NCI-H2081 (cell line): ENCODE measurements at places on chromosomes 7 and 10.

GRCh38 chr10:54282012-54282411 lies 519.0 kb downstream of the PCDH15 start:
- no peak for DNase-seq

DNA sequence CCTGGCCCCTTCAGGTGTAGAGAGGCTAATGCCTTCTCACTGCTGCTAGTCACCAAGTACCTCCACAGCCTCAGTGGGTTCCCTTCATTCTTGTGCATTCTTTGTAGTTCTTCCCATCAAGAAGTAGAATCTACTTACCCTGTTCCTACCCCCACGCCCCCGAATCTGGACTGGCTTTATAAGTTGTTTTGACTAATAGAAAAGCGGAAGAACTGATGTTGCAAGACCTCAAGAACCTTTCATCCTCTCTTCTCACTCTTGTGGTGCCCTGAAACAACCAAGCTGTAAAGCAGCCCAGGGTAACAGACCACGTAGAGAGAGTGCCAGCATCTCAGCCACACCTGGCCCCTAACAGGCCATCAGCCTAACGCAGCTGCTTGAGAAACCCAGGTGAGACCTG lies 23.2 kb upstream of the LAMB1 start:
- DNase-seq = no peak

DNA sequence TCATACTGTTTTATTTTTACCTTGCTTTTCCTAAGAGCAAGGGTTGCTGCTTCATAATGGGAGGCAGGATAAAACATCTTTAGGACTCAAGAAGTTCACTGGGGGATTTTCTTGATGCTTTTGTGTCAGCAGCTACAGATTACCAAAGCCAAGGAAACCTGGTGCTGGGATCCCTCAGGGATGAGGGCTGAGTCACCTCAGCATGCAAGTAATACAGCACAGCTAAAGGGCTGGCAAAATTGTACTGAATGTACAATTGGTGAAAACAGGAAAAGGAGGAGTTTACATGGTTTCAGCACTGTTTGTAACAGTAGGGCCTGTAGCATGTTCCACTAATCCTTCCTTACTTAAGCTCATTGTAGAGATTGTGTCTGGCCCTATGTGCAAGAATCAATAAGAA lies 1056.8 kb downstream of the SORCS1 start:
- DNase-seq = no peak

GRCh38 chr7:27774717-27775328 lies 34.9 kb downstream of the TAX1BP1 start:
- DNase-seq = no peak

DNA sequence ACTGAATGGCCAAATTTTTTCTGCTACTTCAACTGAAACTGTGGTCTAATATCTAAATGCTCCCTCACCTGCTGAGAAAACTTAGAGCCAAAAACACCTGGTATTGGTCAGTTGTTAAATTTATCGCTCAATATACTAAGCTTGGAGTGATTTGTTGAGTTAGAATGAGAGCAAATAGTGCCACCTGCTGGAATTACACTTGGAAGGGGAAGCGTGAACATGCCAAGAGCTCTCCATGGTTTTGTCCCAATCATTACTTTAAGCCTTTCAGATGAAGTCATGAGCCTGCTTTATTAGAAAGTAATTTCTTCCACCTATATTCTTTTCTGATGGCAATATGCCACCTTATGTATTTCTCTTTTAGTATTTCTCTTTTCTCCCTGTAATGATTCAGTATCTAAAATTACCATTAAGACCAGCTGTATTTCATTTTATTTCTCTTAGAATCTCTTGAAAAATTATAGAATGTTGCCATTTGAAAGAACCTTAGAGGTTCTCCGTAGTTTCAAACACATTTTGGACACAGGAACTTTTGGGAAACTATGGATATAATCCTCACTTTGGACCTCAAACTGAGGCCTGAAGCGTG lies 447.8 kb upstream of the C7orf33 start:
- DNase-seq = peak; percentile 64

GRCh38 chr10:95291365-95292039 lies 699 bp upstream of the PDLIM1 start:
- DNase-seq = no peak

GRCh38 chr7:98165827-98166667 lies 45.2 kb upstream of the BHLHA15 start:
- peak; percentile 79 for DNase-seq

GRCh38 chr10:130714742-130715467 lies 578.7 kb downstream of the GLRX3 start:
- DNase-seq = no peak

GRCh38 chr10:85594239-85594638 lies 772.4 kb downstream of the GRID1 start:
- DNase-seq = no peak

DNA sequence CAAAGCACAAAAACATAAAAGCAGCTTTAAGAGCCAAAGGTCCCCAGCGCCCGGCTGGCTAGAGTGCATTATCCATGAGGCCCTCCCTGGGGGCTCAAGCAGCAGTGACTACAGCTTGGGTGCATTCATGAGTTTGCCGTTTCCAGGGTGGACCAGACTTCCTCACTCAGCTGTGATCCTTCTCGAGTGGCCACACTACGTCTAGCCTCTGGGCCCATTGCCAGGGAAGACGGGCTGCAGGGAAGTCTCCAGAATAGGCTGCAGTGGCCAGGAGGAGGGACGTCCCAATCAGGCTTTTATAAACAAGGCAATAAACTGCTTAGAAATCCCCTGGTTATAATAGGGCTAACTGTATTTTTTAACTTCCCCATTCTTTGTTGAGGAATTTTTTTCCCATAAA lies 89.4 kb upstream of the C1QL3 start:
- DNase-seq = no peak

- DNase-seq = no peak
Observed at GRCh38 chr7:26011039-26011696, 140.8 kb upstream of the NFE2L3 start.

- DNase-seq = no peak
Observed at GRCh38 chr10:121059351-121059750, 208.2 kb downstream of the WDR11 start.

DNA sequence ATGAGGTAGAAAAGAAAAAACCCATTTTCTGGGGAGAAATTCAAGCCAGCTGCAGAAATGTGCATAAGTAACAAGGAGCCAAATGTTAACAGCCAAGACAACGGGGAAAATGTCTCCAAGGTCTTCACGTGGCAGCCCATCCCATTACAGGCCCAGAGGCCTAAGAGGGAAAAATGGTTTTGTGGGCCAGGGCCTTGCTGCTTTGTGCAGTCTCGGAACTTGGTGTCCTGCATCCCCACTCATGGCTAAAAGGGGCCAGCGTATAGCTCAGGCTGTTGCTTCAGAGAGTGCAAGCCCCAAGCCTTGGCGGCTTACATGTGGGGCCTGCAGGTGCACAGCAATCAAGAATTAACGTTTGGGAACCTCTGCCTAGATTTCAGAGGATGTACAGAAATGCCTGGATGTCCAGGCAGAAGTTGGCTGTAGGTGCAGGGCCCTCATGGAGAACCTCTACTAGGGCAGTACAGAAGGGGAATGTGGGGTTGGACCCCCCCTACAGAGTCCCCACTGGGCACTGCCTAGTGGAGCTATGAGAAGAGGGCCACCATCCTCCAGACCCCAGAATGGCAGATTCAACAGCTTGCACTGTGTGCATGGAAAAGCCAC lies 9.0 kb downstream of the ORC5 start:
- DNase-seq = no peak

- no peak for DNase-seq
Observed at GRCh38 chr7:114931656-114932011, 9.7 kb downstream of the MDFIC start.

DNA sequence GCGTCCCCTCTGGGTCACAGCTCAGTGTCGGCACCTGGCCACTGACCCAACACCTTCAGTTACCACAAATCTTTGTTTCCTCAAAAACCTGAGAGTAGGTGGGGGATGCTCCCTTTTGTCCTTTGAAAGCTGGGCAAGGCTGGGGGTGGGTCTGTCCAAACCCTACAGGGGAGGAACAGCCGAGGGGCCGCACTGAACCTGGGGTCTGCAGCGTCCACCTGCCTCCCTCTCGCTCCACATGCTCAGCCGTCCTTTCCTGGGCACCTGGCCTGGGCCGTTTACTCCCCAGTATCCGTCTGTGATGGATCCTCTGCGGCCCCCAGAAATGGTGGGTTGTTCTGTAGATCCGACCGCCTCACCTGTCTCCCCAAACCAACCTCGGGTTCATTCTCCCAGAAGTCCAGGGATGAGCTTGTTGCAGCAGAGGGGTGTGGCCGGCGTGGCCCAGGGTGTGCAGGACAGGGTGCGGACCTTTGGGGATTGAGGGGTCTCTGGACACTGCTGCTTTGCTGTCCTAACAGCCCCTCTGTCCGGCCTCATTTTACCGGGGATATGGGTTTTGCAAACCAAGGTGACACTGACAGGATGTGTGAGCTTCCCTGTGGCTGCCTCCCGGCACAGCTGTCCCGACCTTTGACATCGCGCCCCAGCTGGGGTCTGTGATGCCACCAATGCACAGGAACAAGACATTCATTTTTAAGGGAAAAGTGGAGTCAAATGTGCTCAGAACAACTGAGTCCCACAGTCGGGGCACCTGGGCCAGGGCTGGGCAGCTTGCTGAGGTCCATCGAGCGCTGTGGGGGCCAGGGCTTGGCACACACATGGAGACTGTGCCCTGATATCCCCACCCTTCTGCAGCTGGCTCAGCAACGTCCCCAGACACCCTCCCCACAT lies 115.9 kb downstream of the VIPR2 start:
- DNase-seq = no peak

DNA sequence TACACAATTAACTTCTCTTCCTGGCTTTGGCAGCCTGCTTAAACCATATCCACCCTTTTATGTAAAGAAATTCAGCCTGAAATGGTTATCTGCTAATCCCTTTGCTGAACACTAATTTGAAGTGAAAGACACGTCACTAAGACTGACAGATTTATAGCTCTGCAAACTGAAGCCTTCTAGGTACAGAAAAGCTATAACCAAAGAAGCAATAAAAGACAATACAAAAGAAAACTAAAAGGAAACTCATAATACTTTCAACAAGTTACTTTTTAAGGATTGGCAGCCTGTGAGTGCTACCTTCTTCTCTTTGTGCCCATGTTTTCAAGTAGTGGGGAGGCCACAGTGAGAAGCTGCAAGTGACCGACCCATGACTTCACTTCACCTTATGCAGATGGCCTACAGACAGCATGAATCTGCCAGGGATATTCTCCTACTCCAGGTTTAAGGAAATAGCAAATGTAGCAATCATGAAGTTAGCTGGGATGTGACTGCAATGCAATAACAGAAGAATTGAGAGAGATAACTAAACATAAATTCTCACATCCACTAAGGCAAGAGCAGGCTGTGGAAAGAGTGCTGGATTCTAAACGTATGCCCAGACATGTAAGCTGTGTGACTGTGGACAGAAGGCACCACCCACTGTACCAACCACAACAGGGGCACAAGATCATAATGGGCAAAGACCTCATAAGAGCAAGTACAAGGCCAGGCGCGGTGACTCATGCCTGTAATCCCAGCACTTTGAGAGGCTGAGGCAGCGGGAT lies 10.7 kb upstream of the SPOCK2 start:
- DNase-seq = no peak

GRCh38 chr10:70952401-70952800 lies 64.0 kb upstream of the PCBD1 start:
- DNase-seq = no peak

GRCh38 chr7:77923419-77923818 lies 124.8 kb downstream of the PHTF2 start:
- no peak for DNase-seq

- DNase-seq = no peak
Observed at GRCh38 chr7:139656387-139656786, 121.4 kb downstream of the HIPK2 start.
